Cortex of kidney (tissue), 1 donor: ENCODE measurements at places on chromosomes 12 and 14.

- no peak for DNase-seq
These were observed 31.5 kb downstream of the HEATR5A start for GRCh38 chr14:31388687-31389413.

GRCh38 chr12:102757154-102757881 lies 159.7 kb downstream of the PAH start:
- no peak for DNase-seq

- DNase-seq = no peak
These were observed 18.8 kb upstream of the SLCO1A2 start for GRCh38 chr12:21353487-21353886.

GRCh38 chr14:81516986-81517797 lies 16.5 kb downstream of the SEL1L start:
- DNase-seq = no peak

DNA sequence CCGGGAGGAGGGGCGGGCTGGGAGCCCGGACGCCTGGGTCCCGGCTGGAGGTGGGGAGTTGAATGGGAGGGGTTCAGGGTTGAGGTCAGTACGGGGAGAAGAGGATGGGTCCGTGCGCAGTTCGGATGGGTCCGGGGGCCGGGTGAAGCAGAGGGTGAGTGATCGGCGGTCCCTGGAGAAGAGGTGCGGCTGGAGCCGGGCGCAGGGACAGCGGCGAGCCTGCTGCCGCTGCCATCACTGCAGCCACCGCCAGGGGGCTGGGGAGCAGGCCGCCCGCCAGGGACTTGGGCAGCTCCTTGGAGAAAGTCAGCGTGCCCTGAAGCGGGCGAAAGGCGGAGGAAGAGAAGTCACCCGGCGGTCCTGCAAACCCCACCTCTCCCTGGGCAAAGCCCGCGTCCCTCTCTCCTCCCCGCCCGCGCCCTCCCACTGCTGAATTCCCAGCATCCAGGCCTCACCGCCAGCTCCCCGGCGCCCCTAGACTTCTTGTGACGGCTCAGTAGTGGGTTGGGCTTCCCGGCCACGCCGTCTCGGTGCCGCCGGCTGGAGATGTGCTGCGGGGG lies 6.0 kb upstream of the GPR84 start:
- no peak for DNase-seq
